Body of pancreas (tissue), 4 donors: ENCODE measurements at places on chromosomes 6 and 20. TPM values are rescaled to one million over a fixed set of nuclear protein-coding genes. Genes with fewer than 3 reads are reported as not detected.

CCDC170 gene
- 2.1 TPM for total RNA-seq

CTCFL gene
- total RNA-seq = not detected

MAPK13 gene
- total RNA-seq = 37.9 TPM

BRD2 gene
- 171 TPM for total RNA-seq

TAPBP gene
- 108 TPM for total RNA-seq

BPI gene
- total RNA-seq = not detected

TMEM74B gene
- total RNA-seq = not detected

STX11 gene
- total RNA-seq = 4.4 TPM

C2 gene
- total RNA-seq = 1.3 TPM

CCM2L gene
- total RNA-seq = 3.4 TPM

PCK1 gene
- total RNA-seq = 14.3 TPM

PRSS35 gene
- 0.78 TPM for total RNA-seq

HLA-DPA1 gene
- 10.5 TPM for total RNA-seq

EBF4 gene
- total RNA-seq = 13.0 TPM

SLC12A5 gene
- total RNA-seq = not detected

FRS3 gene
- 2.6 TPM for total RNA-seq

EPB41L1 gene
- 22.8 TPM for total RNA-seq

FAXC gene
- total RNA-seq = 1.0 TPM
